ENCODE measurements at places on chromosomes 4 and X.

GRCh38 chr4:38667085-38667893 lies 3.3 kb downstream of the KLF3 start:
- DNase-seq = peak; percentile 98

- no peak for DNase-seq
These were observed 195.4 kb downstream of the SOWAHB start for GRCh38 chr4:76702440-76703122.

- DNase-seq = no peak
These were observed 108.5 kb downstream of the FAM53A start for GRCh38 chr4:1575418-1576303.

DNA sequence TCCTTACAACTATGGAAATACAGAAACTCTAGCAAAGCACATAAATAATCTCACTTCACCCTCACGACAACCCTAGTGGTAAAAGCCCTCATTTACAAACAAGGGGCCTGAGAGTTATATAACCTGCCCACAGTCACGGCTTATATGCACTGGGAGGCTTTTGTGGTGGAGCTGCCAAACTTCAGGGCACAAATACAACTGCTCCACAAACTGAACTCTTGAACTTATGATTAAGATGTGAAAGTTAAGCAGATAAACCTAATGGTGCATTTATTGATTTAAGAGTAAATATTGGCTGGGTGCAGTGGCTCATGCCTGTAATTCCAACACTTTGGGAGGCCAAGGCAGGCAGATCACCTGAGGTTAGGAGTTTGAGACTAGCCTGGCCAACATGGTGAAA lies 19.0 kb downstream of the SLC2A9 start:
- DNase-seq = no peak
